ENCODE measurements at places on chromosomes 3 and 15. TPM values are rescaled to one million over a fixed set of nuclear protein-coding genes. Genes with fewer than 3 reads are reported as not detected.
A peak's percentile ranks its signal among the peaks of the same experiment; 100 is the strongest.

GRCh38 chr3:39291903-39292329, 12.1 kb upstream of the CX3CR1 start:
- H3K36me3 ChIP-seq = no peaks in the 10 kb centered on the region
- no peak overlapping the region for H3K27ac ChIP-seq
- H3K27me3 ChIP-seq = no peaks in the 10 kb centered on the region
- peak; percentile 42 for DNase-seq
- H3K4me3 ChIP-seq = no peak overlapping the region

GRCh38 chr3:128383316-128384235, 83.1 kb downstream of the DNAJB8 start:
- peak overlapping the region; percentile 93 for H3K27ac ChIP-seq
- no peaks in the 10 kb centered on the region for H3K27me3 ChIP-seq
- peak; percentile 69 for DNase-seq
- H3K4me3 ChIP-seq = no peak overlapping the region
- H3K36me3 ChIP-seq = peaks cover 2% of the 10 kb centered on the region

DNA sequence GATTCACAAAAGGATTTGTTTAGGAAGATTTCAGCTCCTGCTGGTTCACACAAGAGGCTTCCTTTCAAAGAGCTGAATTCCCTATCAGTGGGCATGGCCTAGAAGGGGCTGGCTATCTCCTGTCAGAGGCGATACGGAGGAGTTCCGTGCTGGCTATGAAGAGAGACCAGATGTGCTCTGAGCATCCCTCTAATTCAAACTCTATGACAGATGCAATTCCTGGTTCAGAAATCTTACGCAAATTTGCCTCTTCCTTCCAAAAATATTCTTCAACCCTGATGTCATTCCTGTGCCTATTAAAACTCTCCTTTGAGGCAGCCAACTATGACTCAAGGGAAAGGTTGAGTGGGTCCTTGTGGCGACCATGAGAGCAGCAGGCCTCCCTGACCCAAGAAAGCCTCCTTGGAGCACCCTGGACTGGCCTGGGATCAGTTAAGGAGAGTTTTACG, 139.3 kb upstream of the HES1 start:
- H3K36me3 ChIP-seq = no peaks in the 10 kb centered on the region
- no peak overlapping the region for H3K4me3 ChIP-seq
- H3K27ac ChIP-seq = no peak overlapping the region
- peaks cover 33% of the 10 kb centered on the region for H3K4me1 ChIP-seq
- peaks cover 7% of the 10 kb centered on the region for H3K27me3 ChIP-seq
- no peak for DNase-seq

- H3K36me3 ChIP-seq = no peaks in the 10 kb centered on the region
- peaks cover 22% of the 10 kb centered on the region for H3K4me1 ChIP-seq
- no peak overlapping the region for H3K27ac ChIP-seq
- no peaks in the 10 kb centered on the region for H3K27me3 ChIP-seq
- no peak for DNase-seq
These were observed 209.5 kb upstream of the LRRN1 start for GRCh38 chr3:3589715-3590130.

- H3K36me3 ChIP-seq = no peaks in the 10 kb centered on the region
- H3K27me3 ChIP-seq = no peaks in the 10 kb centered on the region
- no peak overlapping the region for H3K4me3 ChIP-seq
- H3K4me1 ChIP-seq = peaks cover 46% of the 10 kb centered on the region
These were observed 817.0 kb downstream of the TUSC7 start for GRCh38 chr3:117526470-117527079.

DNA sequence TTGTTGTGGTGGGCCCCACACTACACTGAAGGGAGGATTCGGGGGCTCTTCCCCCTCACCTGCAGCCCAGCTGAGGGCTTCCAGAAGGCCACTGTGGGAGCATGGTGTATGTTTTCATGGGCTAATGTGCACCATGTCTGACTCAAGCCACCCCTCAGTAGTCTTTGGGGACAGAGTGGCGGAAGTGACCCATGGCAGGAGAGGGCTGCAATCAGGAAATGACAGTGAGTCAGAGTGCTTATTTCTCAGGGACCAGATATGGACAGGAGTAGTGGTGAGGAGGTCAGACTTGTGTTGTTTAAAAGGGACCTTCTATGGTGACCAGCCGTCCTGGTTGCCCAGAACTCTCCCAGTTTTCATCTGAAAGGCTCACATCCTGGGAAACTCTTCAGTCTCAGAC, 32.8 kb upstream of the SLC9A9 start:
- no peaks in the 10 kb centered on the region for H3K4me1 ChIP-seq
- H3K36me3 ChIP-seq = no peaks in the 10 kb centered on the region

STAB1 gene
- 0.66 TPM for total RNA-seq

DNA sequence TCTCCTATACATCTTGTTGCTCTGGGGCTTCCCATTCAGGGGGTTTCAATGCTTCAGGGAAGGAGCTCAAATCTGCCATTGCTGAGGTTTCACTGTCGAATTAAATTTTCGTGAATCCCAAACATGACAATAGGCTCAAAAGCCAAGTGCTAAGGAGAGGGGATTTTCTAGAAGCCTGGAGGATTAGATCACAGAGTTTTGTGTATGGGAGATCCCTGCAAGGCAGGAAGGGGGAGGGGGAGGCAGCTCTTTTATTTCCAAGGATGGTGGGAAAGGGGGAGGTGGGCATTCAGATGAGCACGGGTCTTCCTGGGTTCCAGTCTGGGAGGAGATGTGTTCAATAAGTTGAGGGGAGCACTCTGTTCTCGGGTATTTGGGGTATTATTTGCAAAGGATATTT, 69.9 kb upstream of the DLG1 start:
- no peaks in the 10 kb centered on the region for H3K27me3 ChIP-seq
- H3K27ac ChIP-seq = no peak overlapping the region
- no peak overlapping the region for H3K4me3 ChIP-seq

GRCh38 chr3:153161714-153162512, at the start of gene RAP2B:
Gene RAP2B, plus strand, starts transcription at chr3:153162226. Its CDS starts 468 bp downstream, at chr3:153162694.
- peaks cover 4% of the 10 kb centered on the region for H3K36me3 ChIP-seq
- H3K27me3 ChIP-seq = peaks cover 2% of the 10 kb centered on the region
- peak within 1 kb of the TSS; percentile 98 for H3K27ac ChIP-seq
- DNase-seq = peak; percentile 93
- H3K4me1 ChIP-seq = peaks cover 45% of the 10 kb centered on the region
- H3K4me3 ChIP-seq = peak within 1 kb of the TSS; percentile 94

- H3K36me3 ChIP-seq = peaks cover 53% of the 10 kb centered on the region
- H3K4me3 ChIP-seq = no peak overlapping the region
- no peak for DNase-seq
- no peak overlapping the region for H3K27ac ChIP-seq
- H3K27me3 ChIP-seq = no peaks in the 10 kb centered on the region
- no peaks in the 10 kb centered on the region for H3K4me1 ChIP-seq
These were observed 15.7 kb downstream of the C3orf33 start for GRCh38 chr3:155790272-155790925.

DNA sequence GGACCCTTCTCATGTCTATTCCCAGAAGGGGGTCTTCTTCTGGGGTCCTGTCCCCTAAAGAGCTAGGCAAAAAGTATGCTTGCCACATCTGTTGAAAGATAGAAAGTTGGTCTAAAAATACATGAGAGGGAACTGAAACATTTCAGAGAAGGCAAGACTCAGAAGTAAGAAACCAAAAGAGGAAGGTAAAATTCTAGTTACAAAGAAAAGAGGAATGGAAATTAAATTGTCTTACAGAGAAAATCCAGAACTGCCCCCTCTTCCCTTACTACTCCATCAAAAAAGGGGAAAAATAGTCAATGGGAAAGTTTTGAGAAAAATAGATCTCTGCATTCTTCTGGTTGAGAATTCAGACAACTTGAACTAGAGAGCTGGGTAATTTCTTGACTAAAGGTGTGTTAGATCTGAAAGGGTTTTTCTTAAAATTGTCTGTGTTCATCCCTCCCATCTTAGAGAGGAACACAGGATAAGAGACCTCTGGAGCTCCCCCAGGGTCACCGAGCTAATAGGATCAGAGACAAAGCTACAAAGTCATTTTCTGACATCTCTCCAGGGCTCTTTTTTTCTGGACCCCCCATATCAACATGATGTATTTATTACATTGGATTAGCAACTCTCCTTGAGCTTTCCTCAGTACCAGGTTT, 32.3 kb upstream of the CCR2 start:
- peaks cover 37% of the 10 kb centered on the region for H3K27me3 ChIP-seq
- H3K4me3 ChIP-seq = no peak overlapping the region
- H3K27ac ChIP-seq = no peak overlapping the region
- H3K36me3 ChIP-seq = no peaks in the 10 kb centered on the region
